Stimulated activated CD4-positive, alpha-beta T cell treated with anti-CD3 and anti-CD28 coated beads, Interleukin-1b, Interleukin-23, amount 100 ng/mL, for 1 hour (primary cell): ENCODE measurements at places on chromosomes 7 and 10.

DNA sequence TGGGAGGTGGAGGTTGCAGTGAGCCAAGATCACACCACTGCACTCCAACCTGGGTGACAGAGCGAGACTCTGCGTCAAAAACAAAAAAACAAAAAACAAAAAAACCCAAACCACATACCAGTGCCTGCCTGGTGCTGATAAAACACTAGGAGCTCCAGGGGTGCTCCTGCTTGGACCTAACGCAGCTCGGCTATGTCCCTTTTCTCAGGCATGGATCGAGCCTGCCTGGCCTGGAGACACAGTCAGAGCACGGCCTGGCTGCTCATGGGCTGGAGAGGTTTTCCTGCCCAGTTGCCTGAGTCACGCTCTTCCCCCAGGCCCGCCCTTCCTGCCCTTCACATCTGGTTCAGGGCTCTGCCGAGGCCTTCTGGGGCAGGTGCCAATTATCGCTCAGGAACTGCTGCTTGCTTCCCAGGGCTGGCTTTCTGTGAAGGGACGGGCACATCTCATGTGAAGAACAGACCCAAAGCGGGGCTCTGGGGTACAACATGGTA, 12.6 kb upstream of the NPFFR1 start:
- DNase-seq, result no peak

GRCh38 chr7:108637049-108637621, 67.5 kb downstream of the DNAJB9 start:
- no peak for DNase-seq

GRCh38 chr7:137703291-137704010, 143.3 kb downstream of the DGKI start:
- DNase-seq, result no peak

GRCh38 chr7:147852833-147853232, 737.7 kb upstream of the C7orf33 start:
- DNase-seq, result no peak

- no peak for DNase-seq
These were observed 357.7 kb upstream of the LRRN3 start for GRCh38 chr7:110733221-110733620.

- no peak for DNase-seq
These were observed 308.6 kb upstream of the NRP1 start for GRCh38 chr10:33643042-33643441.

DNA sequence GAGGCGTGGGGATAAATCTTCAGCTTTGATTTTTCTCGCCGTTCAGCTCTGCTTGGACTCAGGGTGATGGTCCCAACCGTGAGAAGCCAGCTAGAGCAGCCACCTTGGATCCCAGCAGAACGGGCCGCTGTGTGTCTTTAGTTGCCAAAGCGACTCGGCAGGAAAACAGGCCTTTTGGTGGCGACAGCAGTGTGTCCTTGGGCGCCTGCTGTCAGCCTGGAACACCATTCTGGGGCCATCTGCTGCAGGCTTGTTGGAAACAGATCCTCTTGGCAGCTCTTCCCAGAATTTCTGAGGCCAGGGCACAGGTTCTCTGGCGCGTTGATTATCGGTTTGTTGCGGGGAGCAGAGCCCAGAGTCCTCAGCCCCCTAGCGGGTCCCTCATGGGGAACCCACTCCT, 97.6 kb downstream of the CUX1 start:
- no peak for DNase-seq

- DNase-seq, result no peak
These were observed 12.0 kb downstream of the JCAD start for GRCh38 chr10:30047430-30047829.

DNA sequence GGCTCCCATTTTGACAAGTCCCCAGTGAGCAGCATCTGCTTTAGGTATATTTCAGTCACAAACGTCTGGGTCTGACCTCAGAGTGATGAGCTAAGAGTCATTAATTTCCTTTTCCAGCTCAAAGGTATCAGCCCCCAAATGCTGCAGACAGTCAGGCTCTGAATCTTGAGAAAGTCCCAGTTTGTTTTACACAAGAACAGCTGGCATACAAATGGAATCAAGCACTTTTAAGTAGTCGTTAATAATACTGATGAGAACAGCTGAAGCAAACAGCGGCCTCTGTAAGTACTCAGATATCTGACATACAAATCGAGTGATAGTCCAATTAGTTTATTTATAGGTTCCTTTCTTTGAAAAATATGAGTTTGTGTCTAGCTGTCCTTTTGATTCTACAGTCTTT, 49.4 kb upstream of the MSRB2 start:
- no peak for DNase-seq

DNA sequence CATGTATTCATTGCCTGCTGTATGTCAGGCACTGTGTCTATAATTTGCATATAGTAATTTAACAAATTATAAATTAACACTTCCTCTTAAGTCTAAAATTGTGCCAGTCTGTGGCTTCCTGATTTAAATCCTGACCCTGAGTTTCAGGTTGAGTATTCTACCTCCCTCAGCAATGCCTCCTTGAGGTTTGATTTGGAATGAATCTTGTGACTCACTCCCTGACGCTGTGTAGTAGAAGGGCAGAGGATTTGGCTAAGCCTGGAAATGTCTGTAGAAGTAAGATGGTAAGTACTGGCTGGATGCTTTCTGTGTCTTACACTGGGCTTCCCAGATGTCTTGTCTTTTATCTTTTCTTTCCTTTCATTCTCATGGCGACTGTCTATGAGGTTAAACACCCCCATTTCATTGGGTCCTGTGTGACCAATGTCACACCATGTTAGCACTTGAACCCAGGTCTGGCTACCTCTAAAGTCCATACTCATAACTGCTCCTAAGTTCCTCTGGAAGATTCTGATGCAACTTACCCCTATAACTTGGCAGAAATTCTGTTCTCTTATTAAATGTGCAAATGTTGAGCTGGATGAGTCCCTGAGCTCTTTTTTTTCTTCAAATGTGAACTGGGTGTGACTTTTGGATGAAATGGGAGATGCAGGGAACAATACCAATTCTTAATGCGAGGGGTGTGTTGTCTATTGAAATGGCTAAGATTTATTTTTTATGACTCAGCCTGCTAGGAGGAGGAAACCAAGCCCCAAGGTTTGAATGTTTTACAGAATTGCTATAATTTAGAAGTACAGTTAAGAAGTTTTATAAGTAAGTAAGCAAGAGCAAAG, 48.5 kb downstream of the PLCE1 start:
- DNase-seq, result no peak

GRCh38 chr7:504221-505111, 15.2 kb downstream of the PDGFA start:
- DNase-seq, result no peak

GRCh38 chr10:91298224-91298871, 77.9 kb downstream of the PCGF5 start:
- peak; percentile 54 for DNase-seq

GRCh38 chr7:23184709-23185359, 3.0 kb downstream of the NUP42 start:
- DNase-seq, result no peak

GRCh38 chr7:143493751-143494150, 16.1 kb downstream of the TAS2R41 start:
- DNase-seq, result no peak

- no peak for DNase-seq
These were observed 253.2 kb upstream of the INHBA start for GRCh38 chr7:41955893-41956675.

DNA sequence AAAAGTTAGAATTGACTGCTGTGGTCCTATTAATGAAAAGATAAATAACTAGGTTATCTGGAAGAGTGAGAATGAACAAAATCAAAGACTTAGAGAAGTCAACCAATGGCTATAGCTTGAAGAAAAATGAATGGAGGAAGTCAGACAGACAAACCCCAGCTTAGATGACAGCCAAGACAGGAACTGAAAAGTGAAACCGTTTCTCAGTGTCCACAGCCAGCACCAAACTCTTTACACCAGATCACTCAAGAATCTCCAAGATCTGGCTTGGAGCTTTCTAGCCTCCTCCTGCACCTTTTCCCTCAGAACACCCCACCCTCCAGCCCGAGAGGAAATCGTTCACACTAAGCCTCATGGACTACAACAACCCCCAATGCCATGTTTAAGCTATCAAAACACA, 167.0 kb downstream of the SFMBT2 start:
- no peak for DNase-seq

- DNase-seq, result no peak
These were observed 90.5 kb downstream of the CLEC2L start for GRCh38 chr7:139613971-139614411.

- no peak for DNase-seq
These were observed 47.7 kb upstream of the COMMD3 start for GRCh38 chr10:22268503-22268902.

GRCh38 chr10:124155781-124156435, 62.5 kb upstream of the CHST15 start:
- no peak for DNase-seq

GRCh38 chr7:2331707-2332106, 17.5 kb upstream of the SNX8 start:
- no peak for DNase-seq

GRCh38 chr10:7411671-7412128, 866 bp upstream of the SFMBT2 start:
- DNase-seq, result no peak

GRCh38 chr10:102614888-102615287, 29.4 kb upstream of the TRIM8 start:
- DNase-seq, result no peak

GRCh38 chr7:105188201-105188600, 174.2 kb downstream of the KMT2E start:
- DNase-seq, result no peak

DNA sequence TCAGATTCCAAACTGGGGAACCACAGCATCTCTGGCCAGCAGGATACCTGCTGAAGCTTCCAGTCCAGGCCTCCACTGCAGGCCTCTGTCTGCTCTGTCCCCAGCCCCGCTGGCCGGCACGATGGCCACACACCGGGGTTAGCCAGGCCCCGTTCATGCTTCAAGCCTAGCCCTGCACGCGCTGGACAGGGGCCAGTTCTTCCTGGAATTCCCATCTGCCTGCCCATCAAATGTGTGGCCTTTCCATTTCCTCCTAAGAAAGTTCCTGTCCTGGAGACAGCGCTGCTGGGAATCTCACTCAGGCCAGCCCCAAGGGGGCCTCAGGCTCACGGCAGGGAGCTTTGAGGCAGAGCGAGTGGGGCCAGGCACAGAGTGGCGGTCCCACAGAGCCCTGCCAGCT, 18.0 kb downstream of the SH2B2 start:
- DNase-seq, result no peak

DNA sequence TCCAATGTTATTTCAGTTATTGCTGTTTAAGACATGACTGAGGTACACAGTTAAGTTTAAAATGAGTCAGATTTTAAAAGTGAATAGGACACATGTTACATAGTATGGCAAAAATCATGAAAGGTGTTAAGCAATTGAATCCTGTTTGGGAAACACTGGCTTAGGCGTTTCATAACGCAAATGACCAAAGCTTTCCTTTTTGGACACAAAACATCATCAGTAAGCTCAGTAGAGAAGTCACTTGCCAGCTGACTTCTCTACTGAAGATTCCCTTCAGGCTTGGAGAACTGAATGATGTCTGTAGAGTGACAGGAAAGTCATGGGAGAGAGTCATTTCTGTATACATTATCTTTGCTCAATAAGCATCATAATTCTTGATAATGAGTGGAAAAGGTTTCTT, 64.4 kb upstream of the RSBN1L start:
- DNase-seq, result no peak

- no peak for DNase-seq
These were observed 43.2 kb downstream of the VAX1 start for GRCh38 chr10:117094856-117095255.

- DNase-seq, result no peak
These were observed 4.2 kb upstream of the FOXL3 start for GRCh38 chr7:285731-286130.

GRCh38 chr10:132168571-132169030, 18.1 kb upstream of the DPYSL4 start:
- DNase-seq, result no peak

DNA sequence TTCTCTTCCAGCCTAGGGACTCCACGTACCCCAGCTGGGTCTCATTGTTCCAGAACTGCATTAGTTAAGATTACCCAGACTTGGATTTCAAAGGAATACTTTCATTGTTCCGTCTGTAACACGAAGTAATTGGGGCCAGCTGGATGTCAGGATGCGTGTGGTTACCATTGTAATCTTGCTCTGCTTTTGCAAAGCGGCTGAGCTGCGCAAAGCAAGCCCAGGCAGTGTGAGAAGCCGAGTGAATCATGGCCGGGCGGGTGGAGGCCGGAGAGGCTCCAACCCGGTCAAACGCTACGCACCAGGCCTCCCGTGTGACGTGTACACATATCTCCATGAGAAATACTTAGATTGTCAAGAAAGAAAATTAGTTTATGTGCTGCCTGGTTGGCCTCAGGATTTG, 21.0 kb downstream of the LRRC17 start:
- no peak for DNase-seq

GRCh38 chr10:101099901-101100300, 31.2 kb upstream of the TLX1 start:
- DNase-seq, result no peak

GRCh38 chr10:73161079-73161478, 6.7 kb downstream of the ECD start:
- DNase-seq, result no peak

DNA sequence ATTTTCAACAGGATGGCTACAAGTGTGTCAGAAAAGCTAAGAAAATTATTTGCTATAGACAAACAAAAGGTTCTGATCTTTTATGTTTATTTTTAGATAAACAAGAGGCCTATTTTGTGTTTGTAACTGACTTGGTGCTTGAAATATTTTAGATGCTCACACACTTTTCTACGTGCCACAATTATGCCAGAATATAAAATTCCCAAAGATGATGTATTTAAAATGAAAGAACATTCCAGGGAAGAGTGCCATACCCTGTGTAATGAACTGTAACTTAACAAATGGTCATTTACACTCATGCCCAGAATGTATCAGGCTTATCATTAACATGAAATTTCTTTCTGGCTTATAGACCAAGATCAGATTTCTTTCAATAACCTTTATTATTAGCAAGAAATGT, 144.9 kb upstream of the MTPN start:
- no peak for DNase-seq

- no peak for DNase-seq
These were observed 50.8 kb upstream of the KLF6 start for GRCh38 chr10:3835770-3836169.

- DNase-seq, result no peak
These were observed 40.1 kb upstream of the GNA12 start for GRCh38 chr7:2884161-2884560.

DNA sequence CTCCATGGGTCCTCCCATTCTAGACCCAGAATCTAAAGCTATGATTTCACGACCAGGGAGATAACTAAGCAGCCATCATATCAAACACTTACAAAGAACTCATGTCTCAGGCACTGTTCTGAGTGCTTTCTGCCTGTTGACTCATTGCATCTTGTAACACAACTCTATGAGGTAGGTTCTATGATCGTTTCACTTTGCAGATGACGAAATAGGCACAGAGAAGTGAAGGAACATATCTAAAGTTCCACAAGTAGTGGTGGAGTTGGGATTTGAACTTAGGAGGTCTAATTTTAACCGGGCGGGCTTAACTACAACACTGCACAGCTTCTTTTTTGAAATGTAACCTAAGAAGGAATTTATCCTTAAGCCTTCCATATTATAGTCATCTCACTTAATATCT, 2.9 kb downstream of the RBP4 start:
- no peak for DNase-seq

GRCh38 chr7:37784015-37784414, 64.4 kb upstream of the NME8 start:
- DNase-seq, result no peak
